ENCODE measurements at places on chromosomes 12 and 14. TPM values are rescaled to one million over a fixed set of nuclear protein-coding genes. Genes with fewer than 3 reads are reported as not detected.

RD3L gene
- not detected for total RNA-seq

DNA sequence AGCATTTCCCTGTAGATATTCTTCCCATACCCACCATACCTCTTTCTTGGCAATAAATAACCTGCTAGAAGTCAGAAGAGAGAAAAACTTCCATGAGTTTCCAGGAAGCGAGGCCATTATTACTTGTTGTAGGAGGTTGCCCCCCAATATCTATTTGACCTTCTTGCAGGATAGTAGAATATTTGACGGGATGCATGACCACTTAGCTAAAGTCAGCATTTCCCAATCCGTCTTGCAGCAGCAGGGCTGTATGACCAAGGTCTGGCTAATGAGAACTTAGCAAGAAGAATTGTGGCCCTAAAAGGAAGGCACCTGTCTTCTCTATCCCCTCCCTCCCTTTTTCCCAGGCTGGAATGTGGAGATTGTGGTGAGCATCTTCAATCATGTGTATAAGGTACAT lies 51.5 kb downstream of the NINJ2 start:
- no peak for DNase-seq

SIRT4 gene
- total RNA-seq = 3.2 TPM

GRCh38 chr14:90179809-90180779 lies 76.3 kb upstream of the PSMC1 start:
- DNase-seq = no peak

RPL41 gene
- total RNA-seq = 3,423 TPM

DNA sequence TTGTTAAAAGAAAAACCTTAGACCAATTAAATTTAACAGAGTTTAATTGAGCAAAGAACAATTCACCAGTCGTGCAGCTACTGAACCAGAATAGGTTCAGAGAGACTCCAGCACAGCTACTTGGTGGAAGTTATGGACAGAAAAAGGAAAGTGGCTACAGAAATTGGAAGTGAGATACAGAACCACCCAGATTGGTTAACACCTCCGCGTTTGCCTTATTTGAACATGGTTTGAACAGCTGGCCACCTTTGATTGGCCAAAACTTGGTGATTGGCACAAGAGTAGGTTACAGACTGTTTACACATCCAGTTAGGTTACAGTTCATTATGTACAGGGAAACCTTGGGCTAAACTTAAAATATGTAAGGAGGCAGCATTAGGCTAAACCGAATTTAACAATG lies 54.9 kb downstream of the SRGAP1 start:
- no peak for DNase-seq

DNA sequence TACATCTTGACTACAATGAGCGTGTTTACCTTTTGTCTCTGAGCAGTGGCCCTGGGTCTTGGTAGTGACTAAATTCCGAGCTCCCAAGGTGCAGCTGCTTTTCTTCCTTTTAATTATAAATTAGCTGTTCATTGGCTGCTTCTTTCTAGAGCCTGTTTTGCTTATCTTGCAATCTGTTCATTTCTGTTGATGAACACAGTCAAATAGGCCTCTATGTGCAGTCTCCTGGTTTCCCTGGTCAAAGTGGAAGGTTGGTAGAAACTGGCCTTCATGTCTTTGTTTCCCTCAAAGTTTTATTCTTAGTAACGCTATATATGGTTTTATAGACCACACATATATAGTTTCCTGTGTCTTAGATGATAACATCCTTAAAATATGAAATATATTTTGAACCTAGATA lies 94.1 kb downstream of the DUSP16 start:
- no peak for DNase-seq

GRCh38 chr12:111672822-111673381 lies 12.9 kb downstream of the BRAP start:
- no peak for DNase-seq

GRCh38 chr14:51732494-51733112 lies 80.9 kb downstream of the FRMD6 start:
- DNase-seq = no peak

- DNase-seq = no peak
Observed at GRCh38 chr12:124006085-124006845, 33.2 kb downstream of the ZNF664 start.

DNA sequence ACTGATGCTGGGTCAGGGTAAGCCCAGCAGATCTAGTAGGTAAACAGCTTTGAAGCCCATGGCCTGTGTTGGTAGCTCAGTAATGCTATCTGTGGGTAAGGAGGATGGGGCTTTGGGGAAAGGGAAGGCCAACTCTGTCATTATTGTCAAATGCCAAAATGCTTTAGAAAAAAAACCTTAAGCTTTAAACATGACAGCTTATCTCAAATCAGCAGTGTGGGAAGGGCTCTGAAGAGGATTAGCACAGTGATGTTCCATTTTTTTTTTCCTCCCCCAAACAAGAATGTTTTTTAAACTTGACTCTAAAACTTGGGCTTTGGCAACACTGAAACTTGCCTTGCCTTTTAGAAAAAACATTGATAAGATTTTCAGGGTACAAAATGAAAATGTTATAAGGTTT lies 11.7 kb downstream of the DAAM1 start:
- no peak for DNase-seq

TRIP11 gene
- 18.0 TPM for total RNA-seq

DNA sequence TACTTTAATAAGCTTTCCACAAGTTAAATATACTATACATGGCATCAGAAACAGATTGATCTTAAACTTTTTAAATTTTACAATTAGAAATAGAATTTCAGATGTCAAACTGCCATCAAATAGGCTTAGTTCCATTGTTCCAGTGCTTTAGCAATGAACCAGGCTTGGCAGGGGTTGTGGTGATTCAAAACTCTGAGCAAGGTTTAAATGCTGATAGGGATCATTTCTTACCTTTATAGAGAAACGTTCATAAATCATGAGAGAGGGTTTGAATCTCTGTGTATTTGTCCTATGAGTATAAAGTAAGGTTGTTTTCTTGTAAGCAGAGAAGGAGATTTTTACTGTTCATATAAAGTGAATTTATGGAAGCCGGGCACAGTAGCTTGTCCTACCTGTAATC lies 794.5 kb upstream of the TBX3 start:
- no peak for DNase-seq

- DNase-seq = no peak
Observed at GRCh38 chr14:87063181-87063580, 929.8 kb downstream of the GALC start.

FAM90A1 gene
- total RNA-seq = 1.6 TPM

- DNase-seq = no peak
Observed at GRCh38 chr12:130787445-130788410, 51.3 kb downstream of the STX2 start.

CNIH1 gene
- 114 TPM for total RNA-seq

SYT10 gene
- total RNA-seq = not detected

DNA sequence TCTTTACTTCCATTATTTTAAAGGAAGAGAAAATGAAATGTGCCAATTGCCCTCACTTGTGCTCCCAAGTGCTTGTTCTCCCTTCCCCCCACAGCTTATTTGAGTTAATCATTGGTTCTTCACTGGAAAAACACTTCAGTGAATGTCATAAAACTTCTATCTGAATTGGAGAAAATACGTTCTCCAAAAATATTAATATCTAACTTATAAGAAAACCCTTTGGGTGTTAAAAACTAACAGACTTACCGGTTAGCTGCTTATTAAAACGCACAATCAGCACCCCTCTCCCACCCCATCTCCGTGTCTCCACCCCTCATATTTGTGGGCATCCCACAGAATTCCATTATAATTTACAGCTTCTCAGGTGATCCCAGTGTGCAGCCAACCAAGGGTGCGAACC lies 31.7 kb downstream of the PLEKHA5 start:
- no peak for DNase-seq

GRCh38 chr14:56751471-56751870 lies 58.8 kb downstream of the OTX2 start:
- no peak for DNase-seq
